ENCODE measurements at places on chromosomes 3 and 15. TPM values are rescaled to one million over a fixed set of nuclear protein-coding genes. Genes with fewer than 3 reads are reported as not detected.

GRCh38 chr3:21783839-21784238 is 32.8 kb upstream of the ZNF385D start:
- no peaks in the 10 kb centered on the region for H3K27me3 ChIP-seq
- no peaks in the 10 kb centered on the region for H3K4me1 ChIP-seq
- H3K36me3 ChIP-seq, result no peaks in the 10 kb centered on the region
- no peak for DNase-seq
- no peak overlapping the region for H3K27ac ChIP-seq

DNA sequence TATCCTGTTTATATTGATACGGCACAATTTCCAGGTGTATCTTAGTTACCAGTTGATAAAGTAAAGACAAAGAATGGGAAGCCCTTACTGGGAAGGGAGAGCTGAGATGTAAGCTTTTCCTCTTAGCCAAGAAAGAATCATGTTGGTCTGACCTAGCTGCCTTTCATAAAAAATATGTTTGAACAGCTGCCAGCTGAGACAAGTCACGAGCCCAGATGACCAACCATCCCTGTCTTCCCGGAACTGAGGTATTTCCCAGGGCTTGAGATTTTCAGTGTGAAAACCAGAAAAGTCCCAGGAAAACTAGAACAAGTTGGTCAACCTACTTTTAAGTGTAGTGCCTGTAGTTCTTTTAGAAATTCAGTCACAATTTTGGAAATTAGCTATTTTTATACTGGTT is 3.6 kb upstream of the MYH15 start:
- no peak overlapping the region for H3K4me3 ChIP-seq
- H3K4me1 ChIP-seq, result no peaks in the 10 kb centered on the region
- no peak for DNase-seq
- no peaks in the 10 kb centered on the region for H3K36me3 ChIP-seq
- H3K27ac ChIP-seq, result no peak overlapping the region
- no peaks in the 10 kb centered on the region for H3K27me3 ChIP-seq

GRCh38 chr3:194865061-194865460 is 179.4 kb downstream of the FAM43A start:
- peaks cover 7% of the 10 kb centered on the region for H3K4me1 ChIP-seq
- H3K27me3 ChIP-seq, result no peaks in the 10 kb centered on the region
- H3K4me3 ChIP-seq, result no peak overlapping the region
- H3K36me3 ChIP-seq, result no peaks in the 10 kb centered on the region

GRCh38 chr3:182143903-182144302 is 432.2 kb downstream of the SOX2 start:
- no peaks in the 10 kb centered on the region for H3K36me3 ChIP-seq
- H3K4me1 ChIP-seq, result no peaks in the 10 kb centered on the region
- no peak overlapping the region for H3K4me3 ChIP-seq
- H3K27ac ChIP-seq, result no peak overlapping the region
- no peaks in the 10 kb centered on the region for H3K27me3 ChIP-seq

- H3K27ac ChIP-seq, result peak overlapping the region; percentile 80
- no peaks in the 10 kb centered on the region for H3K36me3 ChIP-seq
- H3K27me3 ChIP-seq, result no peaks in the 10 kb centered on the region
- DNase-seq, result no peak
- H3K4me1 ChIP-seq, result peaks cover 3% of the 10 kb centered on the region
Observed at GRCh38 chr3:94524102-94524919, 461.4 kb downstream of the NSUN3 start.

DNA sequence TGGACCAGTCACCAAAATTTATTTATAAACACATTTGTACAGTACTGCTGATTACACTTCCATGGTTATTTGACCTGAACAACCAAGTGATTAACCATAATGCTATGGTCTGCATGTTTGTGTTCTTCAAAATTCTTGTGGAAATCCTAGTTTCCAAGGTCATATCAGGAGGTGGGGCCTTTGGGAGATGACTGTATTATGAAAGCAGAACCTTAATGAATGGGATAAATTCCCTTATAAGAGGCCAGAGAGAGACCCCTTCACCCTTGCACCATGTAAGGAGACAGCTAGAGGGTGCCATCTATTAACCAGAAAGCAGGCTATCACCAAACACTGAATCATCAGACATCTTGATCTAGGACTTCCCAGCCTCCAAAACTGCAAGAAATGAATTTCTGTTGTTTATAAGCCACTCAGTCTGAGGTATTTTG is 1.9 kb downstream of the SCAPER start:
- H3K4me1 ChIP-seq, result peaks cover 17% of the 10 kb centered on the region
- H3K36me3 ChIP-seq, result no peaks in the 10 kb centered on the region
- no peak for DNase-seq
- no peaks in the 10 kb centered on the region for H3K27me3 ChIP-seq

- H3K4me3 ChIP-seq, result no peak overlapping the region
- H3K27me3 ChIP-seq, result no peaks in the 10 kb centered on the region
- peaks cover 10% of the 10 kb centered on the region for H3K36me3 ChIP-seq
- DNase-seq, result no peak
- peaks cover 10% of the 10 kb centered on the region for H3K4me1 ChIP-seq
Observed at GRCh38 chr15:52622791-52623190, 54.0 kb upstream of the ARPP19 start.

DNA sequence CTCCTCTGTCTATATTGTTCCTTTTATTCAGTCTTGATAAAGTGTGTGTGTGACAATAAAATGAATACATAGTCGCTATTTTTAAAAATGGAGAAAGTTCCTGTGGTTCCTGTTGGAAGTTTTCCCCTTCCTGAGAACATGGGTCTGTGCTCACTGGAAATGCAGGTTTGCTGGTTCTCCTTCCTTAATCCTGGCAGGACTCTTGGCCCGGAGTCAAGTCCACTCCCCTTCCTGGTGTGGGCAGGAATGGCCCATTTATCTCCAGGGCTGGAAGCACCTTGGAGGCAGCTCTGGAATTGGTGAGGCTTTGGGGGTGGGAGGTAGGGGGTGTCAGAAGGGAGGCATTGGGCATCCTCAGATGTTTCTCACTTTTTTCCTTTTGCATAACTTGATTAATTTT is 30.1 kb downstream of the FOXL2 start:
- H3K27ac ChIP-seq, result no peak overlapping the region
- H3K4me3 ChIP-seq, result no peak overlapping the region
- H3K27me3 ChIP-seq, result no peaks in the 10 kb centered on the region
- no peaks in the 10 kb centered on the region for H3K36me3 ChIP-seq
- H3K4me1 ChIP-seq, result peaks cover 3% of the 10 kb centered on the region

GRCh38 chr3:169256027-169256426 is 407.5 kb downstream of the MECOM start:
- no peak overlapping the region for H3K4me3 ChIP-seq
- no peaks in the 10 kb centered on the region for H3K36me3 ChIP-seq
- H3K27ac ChIP-seq, result no peak overlapping the region
- H3K27me3 ChIP-seq, result no peaks in the 10 kb centered on the region
- no peak for DNase-seq

- DNase-seq, result no peak
- no peak overlapping the region for H3K27ac ChIP-seq
- no peaks in the 10 kb centered on the region for H3K36me3 ChIP-seq
- no peak overlapping the region for H3K4me3 ChIP-seq
- H3K4me1 ChIP-seq, result peaks cover 13% of the 10 kb centered on the region
Observed at GRCh38 chr3:102162251-102162650, 272.6 kb upstream of the ZPLD1 start.

DNA sequence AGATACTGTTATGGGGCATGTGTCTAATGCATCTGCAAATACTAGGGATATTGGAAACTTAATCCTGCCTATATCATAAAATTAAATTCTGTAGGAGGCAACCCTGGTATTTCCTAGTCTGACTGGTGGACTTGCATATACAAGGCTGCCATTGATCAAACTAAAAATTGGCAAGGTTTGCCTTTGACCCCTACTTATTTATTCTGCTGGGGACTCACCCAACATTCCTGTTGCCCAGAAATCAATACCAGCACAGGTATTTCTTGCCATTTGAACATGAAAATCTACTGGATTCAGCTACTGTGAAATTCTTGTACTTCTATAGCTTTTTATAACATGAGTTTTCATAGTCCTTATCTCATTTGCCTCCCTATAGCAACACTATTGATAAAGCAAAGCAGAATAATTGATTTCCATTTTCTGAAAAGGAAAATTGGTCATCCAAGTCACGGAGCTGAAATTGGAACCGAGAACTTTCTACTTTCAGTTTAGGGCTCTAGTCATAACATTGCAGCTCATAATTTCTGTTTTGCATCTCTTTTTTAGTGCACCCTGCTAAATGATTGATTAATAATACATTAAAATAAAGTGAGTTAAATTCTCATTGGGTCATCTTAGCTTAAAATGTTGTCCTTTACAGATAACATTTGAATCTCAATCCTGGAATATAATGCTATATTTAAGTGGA is 365.2 kb downstream of the MFSD1 start:
- no peaks in the 10 kb centered on the region for H3K27me3 ChIP-seq
- no peak for DNase-seq
- no peaks in the 10 kb centered on the region for H3K36me3 ChIP-seq
- H3K4me1 ChIP-seq, result peaks cover 14% of the 10 kb centered on the region

DNA sequence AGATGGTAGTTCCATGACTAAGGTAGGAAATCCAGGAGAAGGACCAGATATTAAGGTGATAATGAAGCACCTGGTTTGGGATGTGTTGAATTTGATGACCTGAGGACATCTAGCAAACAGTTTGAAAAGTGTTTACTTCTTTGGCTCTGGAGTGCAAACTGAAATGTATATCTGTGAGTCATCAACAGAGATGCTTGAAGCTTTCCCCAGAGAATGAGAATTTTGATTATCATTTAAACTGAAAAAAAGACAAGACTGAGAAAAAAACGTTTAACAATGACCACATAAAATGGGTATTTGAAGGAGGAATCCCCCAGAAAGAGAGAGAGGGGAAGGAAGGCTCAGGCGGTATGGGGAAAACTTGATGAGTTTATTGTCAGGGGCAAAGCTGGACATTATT is 20.7 kb upstream of the GSK3B start:
- H3K4me1 ChIP-seq, result no peaks in the 10 kb centered on the region
- no peaks in the 10 kb centered on the region for H3K36me3 ChIP-seq
- no peak overlapping the region for H3K27ac ChIP-seq
- H3K27me3 ChIP-seq, result no peaks in the 10 kb centered on the region

DNA sequence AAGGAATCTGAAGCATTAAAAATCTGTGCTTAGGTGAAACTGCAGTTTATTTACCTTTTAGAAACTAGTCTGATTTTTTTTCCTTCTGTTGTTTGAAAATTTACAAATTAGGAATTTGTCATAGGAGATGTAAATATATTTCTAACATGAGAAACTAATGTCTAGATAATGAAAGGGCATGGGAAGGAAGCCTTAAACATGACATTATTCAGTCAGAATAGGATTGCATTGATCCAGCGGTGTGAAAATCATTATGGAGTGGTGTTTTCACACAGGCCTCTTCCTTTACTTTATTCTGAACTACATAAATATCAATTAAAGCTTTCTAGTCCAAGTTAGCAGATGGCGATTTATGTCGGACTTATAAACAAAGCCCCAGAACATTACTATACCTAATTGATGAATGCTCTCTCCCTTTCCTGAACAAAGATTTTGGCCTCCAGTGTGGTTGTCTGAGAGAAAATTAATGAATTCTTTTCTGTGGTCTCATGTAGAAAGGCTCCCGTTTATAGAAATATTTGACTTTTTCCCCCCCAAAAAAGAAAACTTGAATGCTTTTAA is 37.9 kb downstream of the FNDC3B start:
- no peaks in the 10 kb centered on the region for H3K27me3 ChIP-seq
- H3K4me3 ChIP-seq, result no peak overlapping the region
- H3K36me3 ChIP-seq, result peaks cover 5% of the 10 kb centered on the region
- no peak for DNase-seq
- peaks cover 41% of the 10 kb centered on the region for H3K4me1 ChIP-seq
- no peak overlapping the region for H3K27ac ChIP-seq

- H3K4me1 ChIP-seq, result peaks cover 5% of the 10 kb centered on the region
- DNase-seq, result no peak
- H3K27ac ChIP-seq, result no peak overlapping the region
- H3K27me3 ChIP-seq, result no peaks in the 10 kb centered on the region
Observed at GRCh38 chr3:129619726-129620162, 13.3 kb upstream of the PLXND1 start.

GRCh38 chr3:187522293-187522692 is 147.9 kb downstream of the SST start:
- DNase-seq, result no peak
- H3K4me1 ChIP-seq, result peaks cover 1% of the 10 kb centered on the region

DNA sequence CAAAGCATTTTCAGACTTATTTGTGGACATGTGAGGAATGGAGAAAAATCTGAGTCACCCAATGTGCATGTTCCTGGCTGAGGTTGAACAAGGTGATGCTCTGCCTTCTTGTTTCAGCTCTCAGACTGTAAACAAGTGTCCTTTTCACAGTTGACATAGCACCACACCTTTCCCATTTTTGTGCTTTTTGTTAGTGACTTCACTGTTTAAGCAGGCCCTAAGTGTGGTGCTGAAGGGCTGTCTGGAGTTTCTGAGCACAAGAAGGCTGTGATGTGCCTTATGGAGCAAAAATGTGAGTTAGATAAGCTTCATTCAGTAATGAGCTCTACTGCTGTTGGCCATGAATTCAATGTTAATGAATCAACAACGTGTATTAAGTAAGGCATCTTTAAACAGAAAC is 20.4 kb downstream of the ABI3BP start:
- H3K4me3 ChIP-seq, result no peak overlapping the region
- H3K27ac ChIP-seq, result no peak overlapping the region
- no peaks in the 10 kb centered on the region for H3K27me3 ChIP-seq
- H3K4me1 ChIP-seq, result no peaks in the 10 kb centered on the region

Gene COL6A5
- total RNA-seq, result not detected

Gene OR5K2
- total RNA-seq, result not detected

Gene ILDR1
- 1.7 TPM for total RNA-seq

Gene CTXN2
- not detected for total RNA-seq

Gene SNTN
- not detected for total RNA-seq

Gene ATP13A5
- total RNA-seq, result not detected

Gene SOX14
- not detected for total RNA-seq

Gene GRM7
- total RNA-seq, result 0.08 TPM

Gene BNIP2
- 32.4 TPM for total RNA-seq

Gene LRRN1
- total RNA-seq, result 0.33 TPM
